ENCODE measurements at places on chromosomes 1 and 21.

GRCh38 chr1:47738560-47739182 lies 258.5 kb downstream of the TRABD2B start:
- DNase-seq: no peak

DNA sequence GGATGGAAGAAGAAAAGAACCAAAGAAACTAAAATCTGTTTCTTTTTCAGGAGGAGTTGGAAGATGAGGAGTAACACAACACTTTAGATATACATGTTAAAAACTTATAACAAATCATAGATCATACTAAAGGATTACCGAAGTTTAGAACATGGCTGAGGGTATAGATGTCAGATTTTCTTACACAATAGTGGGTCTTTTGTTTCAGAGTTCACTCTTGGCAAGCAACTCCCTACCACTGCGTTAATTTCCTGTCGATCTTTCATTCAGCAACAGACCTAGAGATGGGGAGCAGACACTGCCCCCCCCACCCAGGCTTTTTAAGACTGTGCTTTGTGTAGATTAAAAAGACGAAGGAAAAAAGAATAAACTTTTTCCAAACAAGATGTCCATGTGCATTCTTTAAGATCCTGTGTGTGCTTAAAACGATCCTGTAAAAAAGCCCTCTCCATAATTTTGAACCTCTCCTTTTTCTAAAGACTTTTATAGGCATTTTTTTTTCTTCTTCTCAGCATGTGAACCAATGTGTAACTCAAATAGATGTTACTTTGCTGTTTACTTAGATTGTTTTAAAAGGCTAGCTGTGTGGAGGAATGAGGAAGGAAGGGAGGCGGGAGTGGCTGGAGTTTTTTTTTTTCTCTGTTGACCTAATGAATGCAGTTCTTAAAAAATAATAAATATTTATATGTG lies 50.4 kb downstream of the NFIA start:
- DNase-seq: no peak

- DNase-seq: no peak
These were observed 22.8 kb upstream of the LYPLAL1 start for GRCh38 chr1:219150913-219151312.

- no peak for DNase-seq
These were observed 44.4 kb upstream of the PCBP3 start for GRCh38 chr21:45599146-45599581.

DNA sequence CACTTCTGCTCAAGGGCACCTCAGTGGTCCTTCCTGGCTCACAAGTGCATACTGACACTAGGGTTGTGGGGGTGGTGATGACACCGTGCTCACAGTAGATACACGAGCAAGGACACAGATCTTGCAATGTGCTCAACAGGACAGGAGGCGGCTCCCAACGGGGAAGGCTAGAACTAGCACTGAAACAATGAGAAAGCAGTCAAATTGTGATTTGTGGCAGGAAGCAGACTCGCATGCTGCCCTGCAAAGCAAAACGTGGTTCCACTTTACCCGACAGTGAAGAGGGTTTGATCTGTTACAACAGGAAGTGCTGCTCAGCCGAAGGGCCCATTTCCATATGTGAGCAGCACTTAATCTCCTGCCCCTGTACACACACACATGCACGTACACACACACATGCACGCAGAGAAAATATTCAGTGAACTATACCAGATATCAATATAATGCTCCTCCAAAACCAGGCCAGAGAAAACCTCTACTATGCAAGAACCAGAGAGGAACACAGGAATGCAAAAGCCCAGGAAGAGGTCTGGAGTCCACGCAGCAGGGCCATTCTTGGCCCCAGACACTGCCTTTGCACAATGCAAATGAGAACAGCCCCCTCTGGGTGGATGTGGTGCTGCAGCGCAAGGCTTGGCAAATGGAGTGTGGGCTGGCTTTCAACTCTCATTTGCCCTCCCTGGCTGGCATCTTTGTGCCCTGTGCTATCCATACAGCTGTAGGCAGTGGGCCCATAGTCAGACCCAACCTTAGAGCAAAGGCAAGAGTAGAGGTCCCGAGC lies 47.1 kb downstream of the KANK4 start:
- no peak for DNase-seq

GRCh38 chr21:41031701-41032220 lies 136.2 kb upstream of the BACE2 start:
- DNase-seq: no peak

DNA sequence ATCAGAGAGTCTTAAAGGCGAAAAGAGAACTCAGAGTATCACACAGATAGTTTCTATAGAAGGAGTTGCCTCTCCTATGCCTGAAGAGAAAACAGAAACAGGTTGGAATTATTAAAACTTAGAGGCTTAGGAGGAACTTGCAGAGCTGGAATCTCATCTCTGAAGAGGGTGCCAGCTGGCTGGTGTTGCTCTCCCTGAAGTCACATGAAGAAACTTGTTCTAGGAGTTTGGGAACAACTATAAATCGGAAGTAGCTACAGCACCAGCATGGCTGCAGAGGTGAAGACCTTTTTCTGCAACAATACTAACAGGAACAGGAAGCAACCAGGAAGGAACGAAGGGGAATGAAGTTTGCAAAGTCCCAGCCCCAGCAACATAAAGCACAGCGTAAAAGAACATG lies 35.8 kb downstream of the FMO3 start:
- DNase-seq: no peak

GRCh38 chr1:26783646-26784022 lies 4.1 kb upstream of the PIGV start:
- no peak for DNase-seq

DNA sequence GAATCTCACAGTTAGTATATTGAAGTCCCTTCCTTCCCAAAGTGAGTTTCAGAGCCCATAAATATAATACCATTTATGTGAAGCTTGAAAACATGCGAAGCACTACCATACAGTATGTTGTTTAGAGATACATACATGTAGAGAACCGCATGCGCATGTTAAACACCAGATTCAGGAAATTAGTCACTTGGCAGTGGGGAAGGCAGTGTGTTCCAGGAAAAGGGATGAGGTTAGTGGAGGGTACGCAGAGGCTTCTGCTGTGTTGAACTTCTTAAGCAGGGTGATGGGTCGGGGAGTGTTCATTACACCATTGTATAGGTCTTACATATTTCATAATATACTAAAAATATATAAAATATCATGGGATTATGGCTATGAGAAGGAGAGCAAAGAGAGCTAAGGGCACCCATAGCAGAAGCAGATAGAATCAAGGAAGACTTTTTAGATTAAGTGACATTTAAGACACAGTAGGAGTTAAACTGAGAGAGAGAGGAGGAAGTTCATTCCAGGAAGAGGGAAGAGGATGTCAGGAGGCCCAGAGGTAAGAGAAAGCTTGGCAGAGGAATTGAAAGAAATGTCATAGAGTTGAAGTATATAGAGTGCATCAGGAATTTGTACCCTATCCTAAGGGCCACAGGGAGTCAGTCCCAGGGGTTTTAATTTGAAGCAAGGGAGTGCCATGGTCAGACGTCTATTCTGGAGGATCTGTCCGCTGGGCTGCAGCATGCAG lies 43.5 kb upstream of the SARS1 start:
- DNase-seq: no peak

- DNase-seq: no peak
These were observed 55.3 kb downstream of the CDC7 start for GRCh38 chr1:91555821-91556531.

DNA sequence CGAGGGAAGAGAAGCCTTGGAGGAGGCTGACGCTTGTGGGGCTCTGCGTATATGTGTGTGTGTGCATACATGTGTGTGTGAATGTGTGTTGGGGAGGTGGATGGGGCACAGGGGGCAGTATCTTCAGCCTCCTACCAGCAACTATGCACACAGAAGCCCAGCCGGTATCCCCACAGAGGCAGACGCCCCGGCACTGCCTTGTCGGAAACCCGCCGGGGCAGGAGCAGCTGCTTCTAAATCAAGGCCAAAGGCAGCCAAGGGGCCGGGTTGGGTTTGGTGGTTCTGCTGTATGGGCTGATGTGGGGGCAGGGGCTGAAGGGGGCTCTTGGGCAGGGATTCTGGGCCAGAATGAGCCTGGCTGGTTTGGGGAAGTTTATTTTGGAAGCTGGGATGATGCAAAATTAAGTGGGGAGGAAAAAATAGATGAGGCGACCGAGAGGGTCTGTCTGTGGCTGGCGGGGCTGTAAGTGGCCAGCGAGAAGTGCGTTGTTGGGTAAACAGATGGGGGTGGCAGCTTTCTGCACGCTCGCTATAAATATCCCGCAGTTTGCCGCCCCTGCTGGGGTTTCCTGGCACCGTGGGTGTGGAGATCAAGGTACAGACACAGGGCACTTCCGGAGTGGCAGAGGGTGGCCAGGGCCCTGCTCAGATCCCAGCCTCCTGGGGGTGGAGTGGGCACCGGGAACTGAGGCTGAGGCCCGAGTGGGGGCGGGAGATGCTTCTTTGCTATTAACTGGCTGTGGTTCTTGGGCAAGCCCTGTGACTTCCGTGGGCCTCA lies 11.0 kb upstream of the WNT4 start:
- DNase-seq: no peak

- DNase-seq: no peak
These were observed 41.8 kb upstream of the ACTRT2 start for GRCh38 chr1:2979191-2980072.

GRCh38 chr1:112537456-112537855 lies 28.7 kb downstream of the WNT2B start:
- no peak for DNase-seq

DNA sequence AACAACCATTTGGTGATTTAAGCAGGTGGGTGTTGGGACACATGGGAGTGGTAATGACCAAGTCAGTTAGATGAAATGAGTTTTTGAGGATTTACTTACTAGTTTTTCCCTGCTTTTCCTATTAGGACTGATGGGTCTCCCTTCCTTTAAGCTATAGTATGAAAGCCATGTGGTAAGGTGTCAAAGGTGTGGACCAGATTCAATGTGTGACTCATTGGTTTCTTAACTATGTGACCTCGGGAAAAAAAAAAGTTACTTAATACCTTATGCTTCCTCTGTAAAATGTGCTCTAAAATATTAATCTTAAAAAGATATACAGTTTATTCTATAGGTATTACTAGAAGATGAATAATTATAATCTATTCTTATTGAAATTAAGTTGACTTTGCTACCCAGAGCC lies 93.7 kb downstream of the DUSP10 start:
- DNase-seq: no peak

DNA sequence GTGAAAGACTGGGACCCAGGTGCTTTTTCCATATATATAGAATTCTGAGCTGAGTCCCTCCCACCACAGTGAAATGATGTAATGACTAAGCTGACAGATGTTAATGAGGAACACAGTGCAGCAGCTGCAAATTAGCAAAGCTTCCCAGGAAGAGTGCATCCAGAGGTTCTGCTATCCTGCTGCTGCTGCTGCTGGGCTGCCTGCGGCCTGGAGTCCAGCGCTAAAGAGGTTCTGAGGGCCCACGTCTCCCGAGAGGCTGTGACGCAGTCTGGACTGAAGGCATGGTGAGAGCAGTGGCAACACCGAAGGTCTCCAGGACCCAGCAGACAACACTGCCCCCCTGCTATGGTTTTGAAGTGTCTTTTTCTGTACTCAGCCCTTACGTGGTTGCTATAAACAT lies 63.9 kb downstream of the URB2 start:
- no peak for DNase-seq

GRCh38 chr1:188669728-188670382 lies 1807.8 kb downstream of the BRINP3 start:
- peak; percentile 33 for DNase-seq

DNA sequence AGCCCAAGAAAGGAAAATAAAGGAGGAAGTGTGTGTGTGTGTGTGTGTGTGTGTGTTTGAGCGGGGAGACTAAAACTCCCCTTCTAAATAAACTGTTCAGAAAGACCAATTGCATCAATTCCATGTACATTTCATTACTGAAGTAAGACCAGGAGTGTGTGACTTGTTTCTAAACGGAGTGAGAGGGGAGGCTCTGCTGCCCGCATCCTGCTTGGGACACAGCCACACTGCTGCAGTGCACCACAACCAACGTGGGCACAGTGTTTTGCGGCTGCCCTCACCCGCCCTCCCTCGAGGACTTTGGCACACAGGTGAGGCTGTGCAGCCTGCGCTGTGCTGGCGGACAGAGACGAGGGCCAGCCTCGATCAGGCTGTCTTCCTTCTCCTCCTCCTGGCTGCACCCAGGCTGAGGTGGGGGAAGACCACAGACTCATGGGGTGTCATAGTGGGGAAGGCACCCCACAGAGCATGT lies 31.0 kb upstream of the H6PD start:
- DNase-seq: no peak

- DNase-seq: no peak
These were observed 128.0 kb downstream of the CDC42BPA start for GRCh38 chr1:227190321-227190720.

DNA sequence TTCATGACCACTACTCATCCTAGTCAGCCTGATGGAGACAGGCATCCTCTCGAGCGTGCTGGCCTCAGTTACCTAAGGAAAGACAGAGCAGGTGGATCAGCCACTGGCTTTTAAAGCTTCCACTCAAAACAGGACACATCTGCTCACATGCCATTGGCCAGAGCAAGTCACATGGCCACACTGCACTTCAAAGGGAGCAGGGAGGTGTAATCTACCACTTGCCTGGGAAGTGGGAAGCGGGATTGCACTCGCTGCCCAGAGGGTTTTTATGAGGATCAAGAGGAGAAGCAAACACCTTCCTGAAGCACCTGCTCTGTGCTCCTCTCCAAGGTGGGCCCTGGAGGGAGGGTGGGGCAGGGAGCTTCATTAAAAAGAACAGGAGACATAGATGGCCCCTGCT lies 108.0 kb downstream of the TAS1R2 start:
- no peak for DNase-seq

GRCh38 chr21:15063081-15063813 lies 1.6 kb downstream of the NRIP1 start:
- no peak for DNase-seq

GRCh38 chr1:44646261-44647110 lies 27.8 kb downstream of the TMEM53 start:
- DNase-seq: no peak

GRCh38 chr1:93495911-93496310 lies 48.0 kb downstream of the FNBP1L start:
- no peak for DNase-seq

DNA sequence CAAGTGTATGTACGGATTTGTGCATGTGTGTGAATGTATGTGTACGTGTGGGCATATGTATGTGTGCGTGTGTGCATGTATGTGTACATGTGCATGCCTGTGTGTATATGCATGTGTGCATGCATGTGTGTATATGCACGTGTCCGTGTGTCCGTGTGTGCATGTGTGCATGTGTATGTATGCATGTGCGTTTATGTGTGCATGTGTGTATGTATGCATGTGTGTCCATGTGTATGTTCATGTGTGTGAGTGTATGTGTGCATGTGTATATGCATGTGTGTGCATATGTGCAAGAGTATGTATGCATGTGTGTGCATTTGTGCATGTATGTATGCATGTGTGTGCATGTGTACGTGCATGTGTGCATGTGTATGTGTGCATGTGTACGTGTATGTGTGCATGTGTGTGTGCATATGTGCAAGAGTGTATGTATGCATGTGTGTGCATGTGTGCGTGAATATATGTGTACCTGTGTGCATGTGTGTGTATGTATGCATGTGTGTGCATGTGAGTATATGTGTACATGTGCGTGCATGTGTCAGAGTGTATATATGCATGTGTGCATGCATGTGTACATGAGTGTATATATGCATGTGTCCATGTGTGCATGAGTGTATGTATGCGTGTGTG lies 15.6 kb downstream of the EPHA8 start:
- DNase-seq: no peak

GRCh38 chr1:92483610-92484471 lies 2.9 kb downstream of the GFI1 start:
- peak; percentile 73 for DNase-seq

GRCh38 chr1:102630041-102630440 lies 478.3 kb downstream of the COL11A1 start:
- no peak for DNase-seq
